Tibial artery (tissue), 4 donors: ENCODE measurements at places on chromosomes 4 and X.

DNA sequence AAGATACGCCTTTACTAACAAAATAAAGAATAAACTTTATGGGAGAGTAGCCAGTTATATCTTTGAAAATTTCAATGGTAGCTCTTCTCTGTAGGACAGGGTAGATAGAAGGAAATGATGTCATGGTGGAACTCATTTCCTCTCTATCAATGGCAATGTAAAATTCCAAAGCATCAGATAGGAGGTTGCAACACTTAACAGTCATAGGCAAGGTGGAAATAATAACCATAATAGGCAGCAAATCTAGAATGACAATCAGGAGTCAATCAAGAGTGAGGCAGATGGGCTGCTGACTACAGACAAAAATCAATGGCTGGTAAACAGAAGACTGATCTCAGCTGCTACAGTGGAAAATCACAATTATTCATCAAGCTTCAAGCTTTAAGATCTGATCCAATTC lies 53.9 kb upstream of the TET2 start:
- no peak for DNase-seq

DNA sequence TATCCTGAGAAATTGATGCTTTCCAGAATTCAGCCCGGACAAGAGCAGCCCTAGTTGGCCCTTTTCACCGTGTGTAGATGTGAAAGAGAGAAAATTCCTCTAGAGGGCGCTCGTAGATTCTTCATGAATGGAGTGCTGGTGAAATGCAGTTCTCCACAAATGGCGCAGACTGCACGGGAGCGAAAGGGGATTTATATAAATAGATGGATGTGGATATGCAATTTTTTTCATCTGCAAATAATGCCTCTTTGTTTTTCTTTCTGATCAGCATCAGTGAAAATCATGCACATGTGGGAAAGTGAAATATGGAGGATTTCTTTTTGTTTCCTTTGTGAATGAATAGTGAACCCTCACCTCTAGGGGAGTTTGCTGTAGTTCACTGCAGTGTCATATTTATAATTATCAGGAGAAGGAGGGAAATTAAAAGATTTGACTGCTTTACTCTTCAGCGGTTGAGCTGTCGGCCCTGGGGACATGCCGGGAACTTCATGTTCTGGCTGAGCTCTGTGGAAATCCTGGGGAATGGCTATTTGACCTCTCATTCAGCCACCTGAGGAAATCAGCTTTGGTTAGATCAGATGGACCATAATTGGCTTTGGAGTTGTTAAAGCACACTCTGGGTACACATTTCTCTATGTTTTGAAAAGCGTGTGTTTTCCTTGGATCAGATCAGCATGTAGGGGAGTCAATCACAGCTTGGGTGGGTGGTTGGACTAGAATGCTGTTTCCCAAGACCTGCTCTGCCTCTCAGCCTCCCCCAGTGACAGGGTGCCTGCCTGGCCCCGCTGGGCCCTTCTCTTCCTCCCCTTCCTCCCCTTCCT lies 115.0 kb upstream of the SHISA3 start:
- DNase-seq: no peak

- no peak for DNase-seq
Measured at GRCh38 chrX:123731987-123732669, 724 bp downstream of the THOC2 start.

DNA sequence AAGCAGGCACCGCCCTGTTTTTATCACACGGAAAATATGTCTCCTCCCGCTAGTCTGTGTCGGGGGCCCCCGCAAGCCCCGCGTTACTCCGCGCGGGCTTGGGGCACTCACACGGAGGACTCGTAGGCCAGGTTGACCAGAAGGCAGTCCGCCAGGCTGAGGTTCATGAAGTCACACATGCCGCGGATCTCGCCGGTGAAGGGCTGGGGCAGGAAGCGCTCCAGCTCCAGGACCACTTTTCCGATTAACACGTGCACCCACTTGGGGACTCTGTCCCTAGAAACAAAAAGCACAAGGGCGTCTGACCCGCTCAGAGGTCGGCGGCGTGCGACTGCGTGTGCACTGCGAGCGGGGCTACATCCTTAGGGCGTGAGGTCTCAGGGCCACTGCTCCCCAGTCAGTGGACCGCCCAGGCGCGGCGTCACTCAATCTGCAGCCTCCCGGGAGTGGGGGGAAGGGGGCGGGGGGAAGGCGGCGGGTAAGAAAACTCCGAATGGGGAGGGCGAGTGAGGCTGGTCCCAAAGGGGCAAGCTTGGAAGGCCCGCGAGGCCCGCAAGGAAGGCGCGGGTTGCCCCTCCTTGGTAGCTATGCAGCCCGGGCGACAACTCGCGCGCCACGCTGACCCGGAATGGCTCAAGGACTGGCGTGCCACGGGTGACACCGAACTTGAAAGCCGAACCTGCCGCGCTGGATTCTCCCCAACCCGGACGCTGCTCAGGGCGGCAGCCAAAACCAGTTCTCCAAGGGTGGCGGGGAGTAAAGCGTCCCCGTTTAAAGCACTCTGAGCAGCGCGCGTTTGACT lies 722 bp downstream of the NAAA start:
- DNase-seq: peak; percentile 86

DNA sequence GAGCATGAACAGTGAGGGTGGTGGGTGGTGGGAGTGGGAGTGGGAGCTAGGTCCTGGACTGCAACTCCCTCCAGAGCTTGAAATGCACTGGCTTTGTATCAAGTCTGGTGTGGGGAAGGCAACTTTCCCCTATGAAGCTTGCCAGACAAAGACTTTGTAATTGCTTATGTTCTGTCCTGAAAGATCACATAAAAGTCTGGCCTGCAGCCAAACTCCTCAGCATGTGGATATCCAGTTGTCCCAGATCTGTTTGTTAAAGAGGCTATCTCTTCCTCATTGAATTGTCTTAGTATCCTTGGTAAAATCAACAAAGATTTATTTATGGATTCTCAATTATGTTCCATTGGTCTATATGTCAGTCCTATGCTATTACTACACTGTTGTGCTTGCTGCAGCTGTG lies 607.9 kb downstream of the GLUD2 start:
- no peak for DNase-seq

GRCh38 chr4:6907658-6908191 lies 1.9 kb upstream of the TBC1D14 start:
- no peak for DNase-seq

DNA sequence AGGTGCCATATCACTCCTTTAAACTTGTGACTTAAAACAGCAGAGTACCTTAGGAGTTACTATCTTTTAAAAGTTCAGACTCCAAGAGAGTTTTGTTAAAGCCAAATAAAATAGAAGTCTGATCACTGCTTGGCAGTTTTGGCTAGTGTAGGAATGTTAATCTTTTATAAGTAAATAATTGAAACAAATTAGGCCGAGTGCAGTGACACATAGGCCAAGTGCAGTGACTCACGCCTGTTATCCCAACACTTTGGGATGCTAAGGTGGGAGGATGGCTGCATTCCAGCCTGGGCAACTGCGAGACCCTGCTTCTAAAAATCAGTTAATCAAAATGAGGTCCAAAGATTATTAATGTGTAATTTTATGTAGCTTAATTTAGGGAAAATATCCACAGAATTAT lies 37.2 kb downstream of the WDR44 start:
- no peak for DNase-seq

DNA sequence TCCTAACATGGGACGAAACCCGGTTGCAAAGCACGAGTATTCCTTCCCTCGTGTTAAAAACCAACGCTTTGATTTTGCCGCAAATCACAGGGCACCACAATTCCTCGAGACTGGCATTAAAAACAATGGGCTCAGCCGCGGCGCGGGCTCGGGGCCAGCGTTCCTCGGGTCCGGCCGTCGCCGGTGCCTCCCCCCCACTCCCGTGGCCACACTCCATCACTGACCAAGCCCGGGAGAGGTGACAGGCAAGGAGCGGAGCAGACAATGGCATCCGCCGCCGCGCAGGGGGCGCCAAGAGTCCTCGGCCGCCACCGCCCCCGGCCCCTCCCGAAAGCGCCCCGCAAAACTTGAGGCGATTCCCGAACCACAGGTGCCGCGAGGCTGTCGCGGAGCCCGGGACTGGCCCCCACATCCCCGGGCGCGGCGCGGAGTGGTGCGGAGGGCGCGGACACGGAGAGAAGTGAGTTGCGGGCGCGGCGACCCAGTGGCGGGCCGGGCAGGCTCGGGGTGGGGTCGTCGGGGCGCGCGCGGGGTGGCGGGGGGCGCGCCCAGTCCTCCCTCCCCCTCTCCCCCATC lies 445 bp downstream of the AP1S2 start:
- DNase-seq: peak; percentile 69

DNA sequence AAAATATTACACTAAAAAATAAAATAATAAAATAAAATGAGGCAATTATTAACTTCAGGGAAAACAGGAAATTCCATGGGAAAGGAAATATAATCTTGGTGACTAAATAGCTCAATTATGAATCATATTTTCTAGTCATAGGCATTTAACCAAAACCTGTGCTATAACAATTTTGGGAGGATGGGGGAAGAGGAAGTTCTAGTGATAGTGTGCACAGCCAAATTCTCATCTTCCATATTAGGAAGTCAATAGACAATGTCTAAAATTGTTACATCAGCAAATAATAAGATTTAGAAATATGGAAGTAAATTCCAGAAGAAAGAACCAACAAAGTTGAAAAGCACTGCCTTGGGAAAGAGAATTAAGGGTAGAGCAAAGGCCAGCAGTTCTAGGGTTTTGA lies 2.8 kb downstream of the AWAT2 start:
- no peak for DNase-seq

- DNase-seq: no peak
Measured at GRCh38 chrX:56796641-56797395, 67.8 kb downstream of the NBDY start.

- no peak for DNase-seq
Measured at GRCh38 chr4:2965262-2965661, 1.9 kb downstream of the GRK4 start.

DNA sequence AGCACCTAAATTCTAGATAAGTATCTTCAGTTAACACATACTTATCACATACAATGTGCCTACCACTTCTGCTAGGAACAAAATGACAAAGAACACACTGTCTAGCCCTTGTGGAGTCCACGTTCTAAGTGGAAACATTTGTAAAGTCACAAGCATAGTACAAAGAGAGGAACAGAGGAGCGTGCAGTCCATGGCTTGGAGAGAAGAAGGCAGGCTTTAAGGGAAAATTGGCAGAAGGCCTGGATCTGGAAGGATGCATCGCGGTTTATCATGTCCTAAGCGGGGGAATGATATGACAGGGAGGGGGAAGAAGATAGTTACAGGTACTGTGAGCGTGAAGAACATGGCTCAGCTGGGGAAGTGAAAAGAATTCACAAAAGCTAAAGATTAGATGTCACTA lies 218.0 kb downstream of the PRDM5 start:
- no peak for DNase-seq

- DNase-seq: no peak
Measured at GRCh38 chrX:133544778-133545177, 129.5 kb upstream of the GPC4 start.

GRCh38 chr4:110953191-110953590 lies 330.3 kb upstream of the PITX2 start:
- no peak for DNase-seq

DNA sequence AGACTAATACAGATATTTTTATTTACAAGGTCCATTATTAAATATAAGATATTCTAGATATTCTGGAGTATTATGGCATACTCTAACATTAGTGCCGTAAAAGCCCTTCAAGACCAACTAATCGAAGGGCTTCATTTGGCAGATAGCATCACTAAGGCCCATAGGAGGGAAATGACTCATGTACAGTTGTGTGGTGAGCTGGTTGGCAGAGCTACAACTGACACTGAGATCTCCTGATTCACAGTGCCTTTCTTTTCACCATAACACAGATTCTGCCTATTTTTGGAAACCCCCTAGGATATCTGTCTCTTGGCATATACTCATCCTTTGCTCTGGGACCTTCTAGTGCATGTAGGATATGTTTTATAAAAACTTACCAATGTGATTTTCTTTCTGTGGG lies 201.7 kb upstream of the AFF2 start:
- DNase-seq: no peak

DNA sequence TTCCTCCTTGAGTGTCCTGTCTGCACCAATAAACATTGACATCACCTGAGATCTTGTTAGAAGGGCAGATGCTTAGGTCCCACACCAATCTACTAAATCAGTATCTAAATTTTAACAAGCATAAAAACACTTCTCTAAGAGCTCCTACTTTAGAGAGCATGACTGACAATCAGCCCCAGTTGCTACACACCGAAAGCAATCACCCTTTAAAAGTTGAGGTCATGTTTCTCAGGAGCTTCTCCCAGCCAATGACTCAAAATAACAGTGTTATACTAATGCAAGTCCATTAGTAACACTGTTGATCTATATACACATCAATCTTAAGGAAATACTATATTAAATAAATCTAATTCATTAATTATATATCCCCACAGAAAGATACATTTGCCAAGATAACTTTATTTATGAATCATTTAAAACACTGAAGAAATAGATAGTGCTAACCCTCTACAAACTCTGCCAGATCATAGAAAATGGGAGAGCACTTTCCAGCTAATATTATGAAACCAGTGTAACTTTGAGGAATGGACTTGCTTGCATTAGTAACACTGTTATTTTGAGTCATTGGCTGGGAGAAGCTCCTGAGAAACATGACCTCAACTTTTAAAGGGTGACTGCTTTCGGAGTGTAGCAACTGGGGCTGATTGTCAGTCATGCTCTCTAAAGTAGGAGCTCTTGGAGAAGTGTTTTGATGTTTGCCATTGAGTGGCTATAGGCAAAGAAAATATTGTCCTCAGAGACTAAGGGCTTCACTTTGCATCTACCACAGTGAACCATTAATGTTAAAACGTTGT lies 109.8 kb upstream of the HDX start:
- DNase-seq: no peak

- DNase-seq: no peak
Measured at GRCh38 chr4:158906073-158906472, 137.2 kb downstream of the FNIP2 start.

DNA sequence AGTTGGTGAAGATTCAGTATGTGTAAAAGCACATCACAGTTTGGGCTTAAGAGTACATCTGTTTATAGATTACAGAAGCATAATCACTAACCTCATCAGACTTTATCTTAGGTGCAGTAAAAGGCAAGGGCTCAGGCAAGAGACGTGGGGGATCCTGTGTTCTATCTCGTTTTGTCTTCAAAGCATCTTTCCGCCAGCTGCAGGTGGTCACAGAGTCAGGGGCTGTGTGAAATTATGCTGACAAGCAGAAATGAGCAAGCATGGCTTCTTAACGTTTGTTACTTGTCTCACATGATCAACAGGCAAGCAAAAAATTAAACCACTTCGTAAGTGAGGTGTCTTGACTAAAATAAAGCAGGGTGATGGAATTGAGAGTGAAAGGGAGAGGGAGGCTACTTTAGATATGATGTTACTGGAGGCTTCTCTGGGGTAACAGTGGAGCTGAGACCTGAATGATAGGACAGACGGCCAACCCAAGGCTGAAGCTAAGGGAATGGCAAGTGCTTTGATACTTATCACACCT lies 1.4 kb upstream of the TEC start:
- DNase-seq: no peak

- DNase-seq: no peak
Measured at GRCh38 chrX:110420771-110421499, 62.3 kb downstream of the RTL9 start.
